ENCODE measurements at places on chromosomes 12 and 14.

GRCh38 chr14:70822530-70823185, 13.3 kb upstream of the MAP3K9 start:
- no peak for DNase-seq

DNA sequence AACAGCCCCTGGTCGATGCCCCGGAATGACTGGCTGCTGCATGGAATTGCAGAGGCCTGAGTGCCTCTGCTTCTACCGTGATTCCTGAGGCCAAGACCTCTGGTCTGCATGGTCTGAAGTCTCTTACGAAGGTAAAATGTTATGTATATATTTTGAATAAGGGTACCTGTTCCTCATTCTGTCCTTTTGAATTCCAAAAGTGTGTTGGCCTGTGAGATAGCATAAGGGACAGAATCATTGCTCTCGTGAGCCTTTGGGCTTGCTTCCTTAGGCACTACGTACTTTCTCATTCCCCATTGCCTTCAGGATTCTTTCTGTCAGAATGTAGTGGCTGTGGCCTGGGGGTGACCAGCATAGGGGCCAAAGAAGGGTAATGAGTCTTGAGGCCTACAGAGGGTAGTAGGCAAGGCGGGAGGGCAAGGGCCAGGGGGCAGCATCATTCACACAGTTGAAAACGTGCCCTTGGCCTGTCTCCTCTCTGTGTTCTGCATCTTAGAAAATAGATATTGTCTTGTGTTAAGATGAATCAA, 19.5 kb downstream of the TRAF3 start:
- DNase-seq = no peak

DNA sequence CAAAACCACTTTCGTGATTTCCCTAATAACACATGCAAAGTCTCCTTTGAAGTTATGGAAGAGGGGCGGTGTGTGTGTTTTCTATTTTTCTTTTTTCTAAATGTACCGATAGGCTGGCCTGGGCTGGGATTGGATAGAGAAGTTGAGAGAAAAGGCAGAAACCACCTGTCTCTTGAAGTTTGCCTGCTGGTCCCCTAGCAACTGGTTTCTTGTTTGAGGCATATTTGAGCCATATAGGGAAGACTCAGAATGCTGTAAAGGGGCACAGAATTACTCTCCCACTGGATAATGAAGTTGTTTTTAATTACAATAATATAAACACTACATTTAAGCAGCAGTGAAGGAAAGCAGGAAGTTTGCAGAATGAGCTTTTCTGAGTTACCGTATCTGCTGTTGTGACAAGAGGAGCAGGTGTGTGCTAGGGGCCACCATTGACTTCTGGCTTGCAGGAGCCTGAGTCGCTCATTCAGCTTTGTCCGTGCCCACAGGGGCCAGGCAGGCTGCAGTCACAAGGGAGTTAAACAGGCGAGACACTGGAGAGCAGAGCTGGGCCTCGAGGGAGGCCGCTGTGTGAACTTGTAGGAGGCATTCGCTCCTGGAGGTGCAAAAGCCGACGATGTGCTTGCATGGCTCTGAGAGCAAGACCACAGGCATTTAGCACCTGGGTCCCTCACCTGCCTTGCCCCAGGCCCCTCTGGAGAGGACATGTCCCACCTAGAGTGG, 173.8 kb upstream of the RGS6 start:
- DNase-seq = no peak

- no peak for DNase-seq
Observed at GRCh38 chr12:17266856-17267255, 660.9 kb upstream of the LMO3 start.

DNA sequence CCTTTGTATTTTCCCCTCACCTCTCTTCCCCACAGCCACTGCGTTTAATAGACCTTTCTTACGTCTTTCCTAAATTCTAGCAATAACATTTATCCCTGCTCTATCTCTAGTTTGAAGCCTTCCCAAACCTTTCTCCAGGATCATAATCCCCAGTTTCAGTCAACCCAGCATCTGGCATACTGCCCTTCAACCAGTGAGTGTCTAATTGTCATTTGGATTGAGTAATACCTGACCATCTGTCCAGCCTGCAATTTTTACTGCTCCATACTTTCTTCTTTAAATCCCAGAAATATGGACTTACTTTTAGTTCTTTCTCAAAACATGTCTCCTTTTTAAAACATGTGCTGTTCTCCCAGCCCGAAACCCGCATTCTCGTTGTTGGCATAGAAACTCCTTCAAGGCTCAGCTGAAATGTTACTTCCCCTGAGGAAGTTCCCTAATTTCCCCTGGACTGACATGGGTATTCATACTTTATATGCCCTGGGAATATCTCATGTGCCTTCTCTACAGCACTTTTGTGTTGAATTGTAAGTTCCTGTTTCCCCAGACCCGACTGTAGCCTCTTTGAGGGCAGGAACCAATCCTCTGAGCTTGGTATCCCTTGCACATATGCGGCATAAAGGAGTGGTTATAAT, 65.1 kb upstream of the ETV6 start:
- DNase-seq = no peak

Data from SK-N-MC (cell line).